ENCODE measurements at places on chromosomes 1 and 21.

GRCh38 chr21:33028287-33028670, 2.5 kb downstream of the OLIG2 start:
- DNase-seq, result no peak

DNA sequence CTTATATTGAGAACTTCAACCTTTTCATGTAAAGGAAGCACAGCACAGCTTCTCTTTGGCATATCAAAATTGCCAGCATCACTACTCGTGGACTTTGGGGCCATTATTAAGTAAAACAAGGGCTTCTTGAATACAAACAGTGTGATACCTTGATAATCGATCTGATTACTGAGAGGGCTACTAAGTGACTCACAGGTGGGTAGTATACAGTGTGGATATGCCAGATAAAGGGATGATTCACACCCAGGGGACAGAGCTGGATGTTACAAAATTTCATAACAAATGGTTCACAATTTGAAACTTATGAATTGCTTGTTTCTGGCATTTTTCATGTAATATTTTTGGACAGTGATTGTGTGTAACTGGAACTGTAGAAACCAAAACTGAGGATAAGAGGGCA, 15.4 kb downstream of the HDAC1 start:
- no peak for DNase-seq

DNA sequence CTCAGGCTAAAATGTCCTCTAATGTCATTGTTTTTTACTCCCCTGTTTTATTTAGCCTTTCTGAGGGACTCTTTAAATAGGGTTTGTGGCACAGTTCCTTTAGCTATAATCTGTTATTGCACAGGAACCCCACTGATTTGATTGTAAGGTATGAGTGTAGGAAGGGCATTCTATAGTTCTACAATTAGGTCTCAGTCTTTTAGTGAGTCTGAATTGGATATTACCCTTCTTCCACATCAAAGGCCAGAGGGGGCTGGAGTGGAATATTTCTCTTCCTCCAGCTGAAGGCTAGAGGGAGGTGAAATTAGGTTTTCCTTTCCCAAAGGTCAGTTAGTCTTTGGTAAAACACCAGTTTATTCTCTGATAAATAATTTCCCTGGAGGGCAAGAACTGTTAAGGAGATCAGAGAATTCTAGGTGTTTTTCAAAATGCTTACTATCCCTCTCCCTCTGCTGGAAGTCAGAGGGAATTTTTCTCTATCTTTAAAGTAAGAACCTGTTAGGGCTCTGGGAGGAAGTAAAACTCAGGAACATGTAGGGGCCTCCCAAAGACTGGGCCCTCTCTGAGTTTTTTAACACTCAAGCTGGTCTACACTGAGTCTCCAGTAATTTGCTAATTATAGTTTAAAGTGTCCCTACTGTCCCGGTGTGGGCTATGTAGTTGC, 176.3 kb upstream of the ZNHIT6 start:
- DNase-seq, result no peak

DNA sequence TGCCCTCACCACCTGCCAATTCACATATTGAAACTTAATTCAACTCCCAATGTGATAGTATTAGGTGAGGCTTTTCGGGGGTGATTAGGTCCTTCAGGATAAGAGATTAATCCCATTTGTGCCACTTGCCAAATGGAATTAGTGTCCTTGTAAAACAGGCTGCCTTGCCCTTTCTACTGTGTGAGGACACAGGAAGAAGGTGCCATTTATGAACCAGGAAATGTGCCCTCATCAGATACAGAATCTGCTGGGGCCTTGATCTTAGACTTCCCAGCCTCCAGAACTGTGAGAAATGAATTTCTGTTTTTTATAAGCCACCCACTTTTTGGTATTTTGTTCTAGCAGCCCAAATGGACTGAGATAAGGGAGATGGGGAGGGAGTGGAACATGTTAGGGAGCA, 39.1 kb upstream of the AGL start:
- DNase-seq, result no peak

- DNase-seq, result no peak
Observed at GRCh38 chr1:234886081-234886984, 242.3 kb downstream of the TOMM20 start.

DNA sequence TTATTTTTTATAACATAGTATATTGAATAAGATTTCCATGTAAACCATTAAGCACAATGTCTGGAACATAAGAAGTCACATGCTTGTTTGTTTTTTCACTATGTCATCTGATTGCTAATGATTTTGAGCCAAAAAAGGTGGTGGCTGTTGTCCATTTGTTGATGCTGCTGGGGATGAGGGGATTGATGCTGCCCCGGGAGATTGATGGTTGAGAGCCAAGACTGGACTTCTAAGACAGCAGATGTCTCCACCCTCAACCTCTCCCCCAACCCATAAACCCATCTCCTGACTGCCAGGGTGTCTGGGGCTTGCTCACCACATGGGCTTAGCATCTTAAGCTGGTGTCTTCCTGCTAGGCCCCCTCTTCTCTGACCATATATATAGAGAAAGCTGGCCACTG, 35.8 kb upstream of the CD34 start:
- no peak for DNase-seq

DNA sequence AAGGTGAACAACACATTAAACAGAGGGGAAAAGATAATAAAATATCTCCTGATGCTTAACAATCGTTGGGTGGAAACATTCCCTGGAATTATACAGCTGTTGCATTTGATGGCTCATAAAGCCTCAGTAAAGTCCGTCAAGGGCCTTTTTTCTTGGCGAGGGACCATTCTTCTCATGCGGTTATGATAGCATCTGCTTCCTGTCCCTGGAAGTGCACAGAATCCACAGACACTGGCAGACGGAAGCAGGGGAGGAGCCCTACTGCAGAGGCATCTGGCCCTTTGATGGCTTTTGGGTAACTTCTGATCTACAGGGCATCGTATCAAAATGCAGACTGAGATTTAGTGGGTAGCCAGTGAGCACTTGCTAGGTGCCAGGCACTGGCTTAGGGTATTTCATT, 286.9 kb downstream of the KIF26B start:
- no peak for DNase-seq

Measured in NCI-H524 treated with DMSO at 0.1 percent for 48 hours (cell line).